Lung (tissue), 17 donors: ENCODE measurements at places on chromosomes 7 and 10. TPM values are rescaled to one million over a fixed set of nuclear protein-coding genes. Genes with fewer than 3 reads are reported as not detected.

DNA sequence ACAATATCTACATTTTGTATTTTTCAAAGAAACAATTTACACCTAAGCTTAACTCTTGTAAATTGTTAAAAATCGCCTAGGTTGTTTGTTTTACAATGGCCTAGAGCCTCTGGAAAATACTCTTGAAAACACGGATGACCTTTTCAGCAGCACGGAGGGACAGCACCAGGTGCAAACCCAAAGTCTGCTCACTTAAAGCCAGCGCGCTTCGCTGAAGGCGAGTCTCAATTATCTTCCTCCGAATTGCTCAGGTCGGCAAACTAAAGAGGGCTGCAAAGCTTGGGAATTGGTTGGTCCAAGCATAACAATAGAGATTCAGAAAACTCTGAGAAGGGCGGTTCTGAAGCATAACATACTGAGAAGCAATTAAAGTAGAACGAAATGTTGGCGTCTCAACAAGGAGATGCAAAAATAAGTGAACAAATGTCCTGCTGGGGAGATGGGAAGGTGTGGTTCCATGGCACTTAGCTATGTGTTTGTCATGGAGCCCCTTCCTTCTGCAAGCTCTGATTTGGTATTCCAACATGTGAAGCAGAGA, 139.9 kb upstream of the PITRM1 start:
- H3K27me3 ChIP-seq, result peaks cover 2% of the 10 kb centered on the region
- H3K36me3 ChIP-seq, result no peaks in the 10 kb centered on the region
- no peak for DNase-seq
- no peaks in the 10 kb centered on the region for H3K4me1 ChIP-seq

DNA sequence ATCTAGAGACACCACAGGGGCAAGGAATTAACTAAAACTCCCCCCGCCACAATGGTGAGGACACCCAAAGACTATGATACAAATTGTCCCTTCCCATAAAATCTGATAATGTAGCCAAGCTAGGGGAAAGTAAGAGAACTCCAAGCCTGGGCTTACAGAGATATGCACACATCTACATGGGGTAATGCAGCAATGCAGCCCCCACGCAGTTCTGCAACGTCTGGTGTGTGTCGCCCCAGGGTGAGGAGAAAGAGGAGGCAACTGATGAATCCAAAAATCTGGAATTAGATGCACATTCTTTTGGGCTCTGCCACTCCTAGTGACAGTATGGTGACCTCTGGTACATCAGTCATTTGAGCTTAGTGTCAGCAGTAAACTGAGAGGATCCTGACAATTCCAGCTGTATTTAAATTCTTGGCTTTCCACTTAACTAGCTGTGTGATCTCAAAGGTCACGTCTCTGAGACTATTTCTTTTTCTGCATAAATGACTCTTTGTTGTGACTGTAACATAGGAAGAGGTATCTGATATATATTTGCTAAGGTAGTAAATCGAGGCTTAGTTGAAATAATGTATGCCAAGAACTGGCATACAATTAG, 51.5 kb downstream of the PIP4K2A start:
- H3K36me3 ChIP-seq, result no peaks in the 10 kb centered on the region
- H3K4me3 ChIP-seq, result no peak overlapping the region
- no peak overlapping the region for H3K27ac ChIP-seq
- H3K4me1 ChIP-seq, result no peaks in the 10 kb centered on the region
- peak; percentile 41 for DNase-seq
- H3K27me3 ChIP-seq, result no peaks in the 10 kb centered on the region

- H3K27ac ChIP-seq, result peak overlapping the region; percentile 76
- H3K27me3 ChIP-seq, result no peaks in the 10 kb centered on the region
These were observed 44.1 kb downstream of the SFTPD start for GRCh38 chr10:79904671-79905321.

GRCh38 chr7:127887096-127887495, 144.1 kb downstream of the LRRC4 start:
- no peak overlapping the region for H3K4me3 ChIP-seq
- no peak overlapping the region for H3K27ac ChIP-seq
- DNase-seq, result no peak
- no peaks in the 10 kb centered on the region for H3K27me3 ChIP-seq
- peaks cover 8% of the 10 kb centered on the region for H3K36me3 ChIP-seq

DNA sequence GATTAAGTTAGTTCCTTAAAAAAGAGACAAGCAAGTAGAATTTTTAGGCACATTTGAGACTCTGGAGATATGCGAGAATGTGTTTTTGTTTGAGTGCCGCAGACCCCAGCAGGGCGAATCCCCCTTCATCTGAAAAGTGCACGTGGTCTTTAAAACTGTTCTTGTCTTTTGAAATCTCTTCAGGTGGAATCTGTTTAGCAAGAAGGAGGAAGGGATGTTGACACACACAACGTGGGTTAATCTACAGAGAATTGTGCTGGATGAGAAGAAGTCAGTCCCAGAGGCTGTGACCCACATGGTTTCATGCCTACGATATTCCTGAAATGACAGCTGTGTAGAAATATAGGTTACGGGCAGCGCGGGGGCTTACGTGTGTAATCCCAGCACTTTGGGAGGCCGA, 27.1 kb upstream of the ZFAND2A start:
- DNase-seq, result no peak
- H3K4me1 ChIP-seq, result no peaks in the 10 kb centered on the region

DNA sequence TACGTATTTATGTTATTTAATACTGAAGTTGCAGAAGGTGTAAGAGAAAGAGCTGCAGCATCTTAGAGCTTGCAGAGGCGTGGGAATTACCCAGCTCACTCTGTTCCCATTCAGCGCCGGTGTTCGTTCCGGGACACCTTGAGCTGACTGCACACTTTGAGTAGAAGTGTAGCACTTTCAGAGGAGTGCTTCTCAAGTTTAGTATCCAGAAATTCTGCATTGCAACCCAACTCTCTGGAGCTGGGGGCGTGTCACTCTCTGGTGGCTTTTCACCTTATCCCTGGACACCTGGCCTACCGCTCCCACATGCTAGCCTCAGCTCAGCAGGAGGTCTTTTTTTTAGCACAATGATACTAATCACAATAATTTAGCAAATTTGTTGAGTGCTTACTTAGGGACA, 66.4 kb upstream of the SHH start:
- H3K36me3 ChIP-seq, result no peaks in the 10 kb centered on the region
- no peaks in the 10 kb centered on the region for H3K4me1 ChIP-seq
- DNase-seq, result no peak
- H3K4me3 ChIP-seq, result no peak overlapping the region
- no peak overlapping the region for H3K27ac ChIP-seq
- no peaks in the 10 kb centered on the region for H3K27me3 ChIP-seq

- no peaks in the 10 kb centered on the region for H3K27me3 ChIP-seq
- no peak overlapping the region for H3K27ac ChIP-seq
- H3K4me1 ChIP-seq, result no peaks in the 10 kb centered on the region
- DNase-seq, result no peak
These were observed 189.5 kb upstream of the MINDY3 start for GRCh38 chr10:16049782-16050181.

DNA sequence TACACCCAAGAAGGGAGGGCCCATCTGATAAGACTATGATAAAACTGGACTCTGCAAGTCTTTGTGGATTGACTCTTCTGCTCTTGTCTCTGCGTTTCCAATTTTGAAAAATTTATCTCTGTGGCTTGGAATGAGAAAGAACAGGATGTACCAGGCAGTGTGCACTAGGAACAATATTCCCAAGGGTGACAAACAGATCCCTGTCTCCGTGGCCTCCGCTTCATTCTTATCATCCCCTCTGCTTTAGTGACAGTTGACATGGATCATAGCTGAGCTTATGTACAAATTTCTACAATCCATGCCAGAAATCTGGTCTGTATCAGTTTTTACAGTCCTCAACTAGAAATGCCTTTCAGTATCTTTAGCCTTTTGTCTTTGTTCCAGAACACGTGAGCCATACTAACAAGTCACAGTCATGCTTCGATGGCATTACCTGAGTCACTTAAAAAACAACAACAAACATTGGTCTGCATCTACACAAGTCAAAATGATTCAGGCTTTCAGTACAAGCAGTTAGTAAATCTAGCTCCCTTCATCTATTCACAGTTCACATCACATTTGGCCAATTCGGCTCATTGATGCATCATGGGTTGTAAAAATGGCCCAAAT, 393.6 kb upstream of the CELF2 start:
- H3K36me3 ChIP-seq, result no peaks in the 10 kb centered on the region
- no peak overlapping the region for H3K27ac ChIP-seq
- H3K27me3 ChIP-seq, result no peaks in the 10 kb centered on the region
- H3K4me1 ChIP-seq, result no peaks in the 10 kb centered on the region
- no peak overlapping the region for H3K4me3 ChIP-seq

GRCh38 chr10:22058201-22058600, 54.7 kb upstream of the DNAJC1 start:
- H3K4me1 ChIP-seq, result no peaks in the 10 kb centered on the region
- H3K4me3 ChIP-seq, result no peak overlapping the region
- no peaks in the 10 kb centered on the region for H3K27me3 ChIP-seq
- no peak for DNase-seq

DNA sequence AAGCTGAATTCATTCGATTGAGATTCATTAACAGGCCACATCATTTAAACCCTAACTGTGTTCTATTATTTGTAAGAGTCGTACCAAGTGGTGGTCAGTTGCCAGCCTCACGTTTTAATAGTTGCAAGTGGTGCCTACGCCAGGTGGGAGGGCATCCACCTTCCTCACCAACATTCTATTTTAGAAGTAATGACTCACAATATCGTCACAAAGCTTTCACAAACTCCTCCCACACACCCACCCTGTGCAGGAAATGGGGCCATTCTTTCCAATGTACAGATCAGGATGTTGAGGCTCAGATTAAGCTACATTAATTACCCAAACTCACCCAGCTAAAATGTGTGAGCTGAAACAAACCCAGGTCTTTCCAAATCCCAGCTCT, 77.3 kb upstream of the SAMD8 start:
- no peak for DNase-seq

GRCh38 chr7:135557455-135558336, at the start of gene NUP205:
Gene NUP205, plus strand, starts transcription at chr7:135557917. Its CDS starts 28 bp downstream, at chr7:135557945.
- H3K4me1 ChIP-seq, result no peaks in the 10 kb centered on the region
- H3K27ac ChIP-seq, result peak within 1 kb of the TSS; percentile 83
- DNase-seq, result peak; percentile 87
- no peaks in the 10 kb centered on the region for H3K27me3 ChIP-seq

GRCh38 chr10:63132651-63133055, 475 bp upstream of the NRBF2 start:
- peak overlapping the region; percentile 84 for H3K4me3 ChIP-seq
- no peak overlapping the region for H3K27ac ChIP-seq
- H3K4me1 ChIP-seq, result peaks cover 2% of the 10 kb centered on the region
- no peaks in the 10 kb centered on the region for H3K27me3 ChIP-seq
- H3K36me3 ChIP-seq, result no peaks in the 10 kb centered on the region
- DNase-seq, result no peak

GRCh38 chr10:89241026-89241425, 10.5 kb downstream of the LIPA start:
- H3K27me3 ChIP-seq, result no peaks in the 10 kb centered on the region
- peak overlapping the region; percentile 39 for H3K27ac ChIP-seq
- H3K36me3 ChIP-seq, result no peaks in the 10 kb centered on the region
- H3K4me3 ChIP-seq, result no peak overlapping the region

GRCh38 chr10:72545546-72545945, 80.3 kb downstream of the MICU1 start:
- H3K4me3 ChIP-seq, result no peak overlapping the region
- H3K27ac ChIP-seq, result no peak overlapping the region
- no peak for DNase-seq
- peaks cover 28% of the 10 kb centered on the region for H3K36me3 ChIP-seq
- no peaks in the 10 kb centered on the region for H3K4me1 ChIP-seq

DNA sequence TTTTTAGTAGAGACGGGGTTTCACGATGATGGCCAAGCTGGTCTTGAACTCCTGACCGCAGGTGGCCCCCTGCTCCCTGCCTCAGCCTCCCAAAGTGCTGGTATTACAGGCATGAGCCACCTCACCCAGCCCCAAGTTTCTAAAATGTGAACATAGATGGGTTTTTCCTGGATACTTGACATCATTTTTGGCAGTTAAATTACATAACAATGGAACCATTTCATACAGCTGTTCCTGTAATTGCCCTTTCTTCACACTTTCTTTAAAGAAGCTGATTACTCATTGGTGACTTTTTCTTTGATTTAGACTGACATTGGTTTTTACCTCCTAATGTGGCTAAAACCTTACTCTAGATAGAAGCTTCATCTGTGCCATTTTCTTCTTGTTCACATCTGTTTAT, 5.9 kb downstream of the ZKSCAN1 start:
- no peak overlapping the region for H3K4me3 ChIP-seq
- peaks cover 34% of the 10 kb centered on the region for H3K36me3 ChIP-seq
- no peak for DNase-seq
- H3K27ac ChIP-seq, result no peak overlapping the region
- no peaks in the 10 kb centered on the region for H3K27me3 ChIP-seq
- H3K4me1 ChIP-seq, result peaks cover 6% of the 10 kb centered on the region

- H3K4me1 ChIP-seq, result peaks cover 32% of the 10 kb centered on the region
- H3K27ac ChIP-seq, result no peak overlapping the region
- no peaks in the 10 kb centered on the region for H3K27me3 ChIP-seq
- peak; percentile 88 for DNase-seq
- no peak overlapping the region for H3K4me3 ChIP-seq
These were observed 3.1 kb upstream of the SLF2 start for GRCh38 chr10:100909501-100910263.

DNA sequence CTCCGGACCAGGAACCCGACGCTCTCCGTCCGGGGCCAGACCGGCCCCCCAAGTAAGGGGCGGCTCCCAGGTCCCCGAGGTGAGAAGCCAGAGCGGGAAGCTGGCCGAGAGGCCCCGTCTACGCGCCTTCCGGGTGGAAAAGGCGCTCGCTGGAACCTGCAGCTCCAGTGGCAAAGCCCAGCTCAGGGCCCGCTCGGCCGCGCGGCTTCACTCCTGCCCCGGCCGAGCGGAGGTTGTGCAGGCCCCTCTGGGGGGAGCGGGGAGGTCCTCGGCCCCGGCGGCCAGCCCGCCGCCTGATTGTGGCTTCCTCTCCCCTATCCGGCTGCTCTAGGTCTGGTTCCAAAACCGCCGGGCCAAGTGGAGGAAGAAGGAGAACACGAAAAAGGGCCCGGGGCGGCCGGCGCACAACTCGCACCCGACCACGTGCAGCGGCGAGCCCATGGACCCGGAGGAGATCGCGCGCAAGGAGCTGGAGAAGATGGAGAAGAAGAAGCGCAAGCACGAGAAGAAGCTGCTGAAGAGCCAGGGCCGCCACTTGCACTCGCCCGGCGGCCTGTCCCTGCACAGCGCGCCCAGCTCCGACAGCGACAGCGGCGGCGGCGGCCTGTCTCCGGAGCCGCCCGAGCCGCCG, 2.9 kb downstream of the UNCX start:
- no peak overlapping the region for H3K4me3 ChIP-seq
- H3K36me3 ChIP-seq, result no peaks in the 10 kb centered on the region
- H3K27ac ChIP-seq, result no peak overlapping the region
- no peaks in the 10 kb centered on the region for H3K4me1 ChIP-seq

- H3K36me3 ChIP-seq, result no peaks in the 10 kb centered on the region
- H3K27ac ChIP-seq, result no peak overlapping the region
- H3K4me3 ChIP-seq, result no peak overlapping the region
- H3K27me3 ChIP-seq, result no peaks in the 10 kb centered on the region
- no peaks in the 10 kb centered on the region for H3K4me1 ChIP-seq
These were observed 72.2 kb downstream of the SORCS1 start for GRCh38 chr10:107092321-107092720.

GRCh38 chr10:44660271-44660670, 250.9 kb upstream of the TMEM72 start:
- H3K4me1 ChIP-seq, result no peaks in the 10 kb centered on the region
- H3K4me3 ChIP-seq, result no peak overlapping the region
- no peaks in the 10 kb centered on the region for H3K36me3 ChIP-seq

GRCh38 chr7:116200963-116201362, 9.4 kb upstream of the TES start:
- DNase-seq, result no peak
- H3K4me3 ChIP-seq, result no peak overlapping the region
- no peaks in the 10 kb centered on the region for H3K27me3 ChIP-seq

Gene C10orf105
- polyA plus RNA-seq, result 0.20 TPM

Gene CCL24
- polyA plus RNA-seq, result 1.1 TPM

Gene GALNT17
- polyA plus RNA-seq, result 4.4 TPM

Gene BMPER
- 3.7 TPM for polyA plus RNA-seq

Gene KCNMA1
- polyA plus RNA-seq, result 3.8 TPM

Gene NPFFR1
- 0.14 TPM for polyA plus RNA-seq

Gene CDC14C
- polyA plus RNA-seq, result not detected

Gene EPHB6
- polyA plus RNA-seq, result 8.5 TPM

Gene TFAM
- 16.4 TPM for polyA plus RNA-seq
